Foreskin keratinocyte (primary cell): ENCODE measurements at places on chromosomes 7 and 10. TPM values are rescaled to one million over a fixed set of nuclear protein-coding genes. Genes with fewer than 3 reads are reported as not detected.
A peak's percentile ranks its signal among the peaks of the same experiment; 100 is the strongest.

Gene PCLO
- 0.45 and 0.78 TPM in 2 replicates for polyA plus RNA-seq

Gene ZMYND11
- polyA plus RNA-seq, result 11.1 and 13.4 TPM in 2 replicates

Gene SHH
- 0.01 and 0.06 TPM in 2 replicates for polyA plus RNA-seq

DNA sequence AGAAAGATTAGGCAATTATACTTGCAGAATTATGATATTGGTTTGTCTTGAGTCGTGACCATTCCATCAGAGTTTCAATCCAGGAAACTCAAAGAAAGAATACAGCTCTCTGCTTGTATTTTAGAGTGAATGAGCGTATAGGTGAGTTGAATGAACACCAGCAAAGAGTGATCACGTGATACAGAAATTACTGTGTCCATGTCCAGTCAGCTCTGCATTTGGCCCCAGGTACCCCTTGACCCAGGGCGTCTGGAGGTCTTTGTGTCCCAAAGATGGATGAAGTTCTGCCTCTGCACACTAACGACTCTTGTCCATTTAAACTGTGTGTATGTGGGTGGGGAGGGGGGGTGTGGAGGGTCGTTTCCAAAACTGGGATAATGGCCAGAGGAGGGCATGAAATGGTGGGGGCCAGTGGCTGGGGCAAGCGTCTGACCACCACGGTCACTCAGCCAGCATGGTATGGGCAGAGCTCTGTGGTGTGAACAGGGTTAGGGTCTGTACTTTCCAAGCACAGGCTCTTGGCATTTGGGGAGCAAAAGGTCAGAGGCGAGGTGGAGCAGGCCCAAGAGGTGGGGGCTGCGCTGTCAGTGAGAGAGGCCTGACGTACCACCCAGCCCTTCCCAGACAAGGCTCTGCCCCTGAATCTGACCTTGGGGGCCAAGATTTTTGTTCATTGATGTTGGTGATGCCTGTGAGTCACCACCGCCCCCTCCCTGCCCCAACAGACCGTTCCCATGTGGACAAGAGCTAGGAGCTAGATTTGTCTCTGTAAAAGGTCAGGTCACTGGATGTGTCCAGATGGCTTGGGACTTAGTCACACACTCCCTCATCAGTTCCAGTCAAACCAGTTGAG lies 1.4 kb downstream of the PTPRE start:
- no peak for DNase-seq

- DNase-seq, result no peak
These were observed 48.5 kb upstream of the CFAP46 start for GRCh38 chr10:132990684-132991545.

- no peak for DNase-seq
These were observed 706.8 kb upstream of the LRRTM3 start for GRCh38 chr10:66218981-66219587.

DNA sequence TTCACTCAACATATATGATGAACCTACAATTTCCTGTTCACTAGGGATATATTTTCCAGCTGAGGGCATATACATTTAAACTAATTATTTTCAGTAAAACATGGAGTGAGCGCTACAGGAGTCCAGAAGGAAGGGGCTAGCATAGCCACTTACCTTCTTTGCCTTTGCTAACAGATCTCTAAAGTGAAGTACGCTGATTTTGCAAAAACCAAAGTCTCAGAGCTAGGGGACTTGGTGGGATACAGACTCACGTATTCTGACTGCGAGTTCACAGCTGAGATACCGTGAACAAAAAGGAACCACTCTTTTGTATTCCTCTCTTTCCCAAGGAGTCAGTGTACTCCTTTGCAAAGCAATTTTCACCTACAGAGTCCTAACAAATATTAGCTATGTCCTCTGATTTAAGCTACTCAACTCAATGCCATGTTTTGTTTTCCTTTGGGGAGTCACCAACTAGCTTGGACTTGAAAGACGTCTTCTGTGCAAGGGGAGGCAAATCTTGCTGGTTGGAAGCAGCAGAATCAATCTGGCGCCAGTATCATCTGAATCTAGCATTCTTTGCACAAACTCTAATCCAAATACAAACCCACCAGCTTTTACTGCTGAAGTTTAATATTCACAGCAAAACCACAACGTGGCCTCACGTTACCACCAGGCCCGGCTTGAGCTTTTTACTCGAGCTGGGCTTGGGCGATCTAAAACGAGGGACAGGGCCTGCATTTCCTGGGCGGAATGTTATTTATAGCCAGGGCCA lies 657 bp downstream of the CDNF start:
- no peak for DNase-seq

DNA sequence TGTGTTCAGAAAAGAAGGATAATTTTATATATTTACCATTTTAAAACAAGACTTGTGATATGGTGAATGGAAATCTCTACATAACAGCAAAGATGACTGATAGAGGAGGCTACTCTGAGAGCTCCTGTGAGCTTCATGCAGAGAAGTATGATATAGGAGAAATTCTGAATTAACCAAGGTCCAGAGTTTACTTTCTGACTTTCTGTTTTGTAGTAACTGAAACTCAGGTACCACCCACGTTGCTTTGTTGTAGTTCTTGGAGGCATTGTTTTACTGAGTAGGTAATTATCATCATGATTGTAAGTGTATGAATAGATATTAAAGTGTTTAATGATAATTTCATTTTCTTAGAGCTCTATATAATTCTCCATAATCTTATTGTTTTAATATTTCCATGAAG lies 18.0 kb upstream of the SFR1 start:
- no peak for DNase-seq

GRCh38 chr7:28830846-28831245 lies 127.3 kb downstream of the TRIL start:
- DNase-seq, result no peak

GRCh38 chr7:105320896-105321295 lies 67.8 kb downstream of the SRPK2 start:
- DNase-seq, result no peak

DNA sequence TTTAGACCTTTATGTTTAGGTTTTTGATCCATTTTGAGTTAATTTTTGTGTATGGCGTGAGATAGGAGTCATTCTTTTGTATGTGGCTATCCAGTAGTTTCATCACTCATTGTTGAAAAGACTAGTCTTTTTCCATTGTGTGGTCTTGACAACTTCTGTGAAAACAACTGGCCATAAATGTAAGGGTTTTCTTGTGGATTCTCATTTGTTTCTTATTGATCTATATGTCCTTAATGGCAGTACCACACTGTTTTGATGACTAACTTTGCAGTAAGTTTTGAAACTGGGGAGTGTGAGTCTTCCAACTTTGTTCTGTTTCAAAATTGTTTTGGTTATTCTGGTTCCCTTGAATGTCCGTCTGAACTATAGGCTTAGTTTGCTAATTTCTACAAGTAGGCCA lies 16.3 kb downstream of the SEPTIN7 start:
- no peak for DNase-seq

- no peak for DNase-seq
These were observed 8.0 kb downstream of the TNS3 start for GRCh38 chr7:47573758-47574481.

GRCh38 chr7:101357433-101357832 lies 5.2 kb upstream of the COL26A1 start:
- no peak for DNase-seq

GRCh38 chr10:9786576-9786975 lies 1231.1 kb upstream of the CELF2 start:
- DNase-seq, result peak; percentile 89

GRCh38 chr7:77525231-77525630 lies 11.9 kb upstream of the PTPN12 start:
- peak; percentile 45 for DNase-seq

DNA sequence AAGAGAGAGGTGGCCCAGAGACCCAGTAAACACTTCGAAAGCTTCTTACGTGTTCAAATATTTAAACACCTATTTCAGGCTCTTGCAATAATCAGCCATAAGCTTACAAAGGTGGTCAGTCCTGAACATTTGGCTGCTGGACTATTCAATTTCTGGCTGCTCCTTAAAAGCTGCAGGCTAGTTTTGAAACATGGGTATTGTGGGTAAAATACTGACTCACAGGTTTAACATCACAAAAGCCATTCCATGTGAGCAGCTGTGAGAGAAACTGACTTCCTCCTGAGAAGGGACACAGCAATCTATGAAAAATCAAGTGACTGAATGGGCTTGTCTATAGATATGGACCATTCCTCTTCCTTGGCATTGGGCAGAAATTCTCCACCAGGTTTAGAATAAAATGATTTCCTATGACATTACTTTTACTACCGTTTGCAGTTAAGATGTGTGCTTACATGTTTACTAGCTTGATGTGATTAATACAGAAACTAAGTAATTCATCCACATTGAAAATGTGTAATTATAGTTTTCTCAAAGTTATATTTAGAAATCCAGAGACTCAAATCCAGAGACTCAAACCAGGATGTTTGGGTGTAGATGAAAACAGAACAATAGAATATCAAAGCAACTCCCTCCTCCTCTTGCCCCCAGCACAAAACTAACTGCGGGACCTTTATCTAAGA lies 252.3 kb downstream of the GATA3 start:
- peak; percentile 87 for DNase-seq

GRCh38 chr7:127361736-127362135 lies 30.8 kb downstream of the ZNF800 start:
- DNase-seq, result no peak
